LHCN-M2 (cell line): ENCODE measurements at places on chromosomes 1 and 21.

DNA sequence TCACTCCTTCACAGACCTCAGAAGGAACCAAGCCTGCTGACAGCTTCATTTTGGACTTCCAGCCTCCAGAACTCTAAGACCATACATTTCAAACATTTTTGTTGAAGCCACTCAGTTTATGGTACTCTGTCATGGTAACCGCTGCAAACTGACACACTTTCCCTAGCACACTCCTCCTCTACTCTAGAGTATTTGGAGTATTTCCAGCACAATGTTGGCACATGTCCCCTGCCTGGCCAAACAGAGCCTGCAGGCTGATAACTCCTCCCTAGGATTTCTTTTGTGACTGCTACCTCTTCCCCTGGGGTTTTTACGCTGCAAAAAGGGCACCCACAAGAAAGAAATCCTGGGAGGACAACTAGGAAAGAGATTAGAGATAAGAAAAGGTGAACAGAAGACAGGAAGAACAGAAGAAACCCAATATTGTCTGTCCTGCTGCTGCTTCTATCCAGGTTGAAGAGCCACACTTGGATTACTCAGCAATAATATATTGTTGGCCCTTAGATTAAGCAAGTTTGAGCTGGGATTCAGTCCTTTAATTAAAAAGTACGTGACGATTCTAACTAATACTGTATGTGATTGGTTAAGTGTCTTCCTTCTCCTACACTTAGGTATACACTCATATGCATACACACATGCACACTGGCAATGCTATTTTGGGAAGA lies 844.1 kb downstream of the LTN1 start:
- no peak for DNase-seq

DNA sequence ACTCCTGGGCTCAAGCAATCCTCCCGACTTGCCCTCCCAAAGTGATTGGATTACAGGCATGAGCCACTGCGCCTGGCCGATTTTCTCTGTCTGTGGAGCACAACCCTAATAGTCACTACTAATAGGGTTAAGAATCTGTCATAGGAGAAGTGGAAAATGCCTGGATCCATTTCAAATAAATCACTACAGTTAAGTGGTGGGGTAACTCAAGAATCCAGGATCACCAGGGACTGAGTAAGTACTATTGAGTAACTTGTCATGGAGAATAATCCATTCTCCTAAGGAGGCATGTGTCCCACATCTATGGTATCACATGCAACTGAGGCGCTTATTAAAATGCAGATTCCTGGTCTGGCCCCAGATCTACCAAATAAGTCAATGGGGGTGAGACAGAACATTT lies 53.2 kb downstream of the OPTC start:
- DNase-seq: no peak

GRCh38 chr1:206725109-206725963 lies 40.6 kb downstream of the MAPKAPK2 start:
- peak; percentile 37 for DNase-seq

DNA sequence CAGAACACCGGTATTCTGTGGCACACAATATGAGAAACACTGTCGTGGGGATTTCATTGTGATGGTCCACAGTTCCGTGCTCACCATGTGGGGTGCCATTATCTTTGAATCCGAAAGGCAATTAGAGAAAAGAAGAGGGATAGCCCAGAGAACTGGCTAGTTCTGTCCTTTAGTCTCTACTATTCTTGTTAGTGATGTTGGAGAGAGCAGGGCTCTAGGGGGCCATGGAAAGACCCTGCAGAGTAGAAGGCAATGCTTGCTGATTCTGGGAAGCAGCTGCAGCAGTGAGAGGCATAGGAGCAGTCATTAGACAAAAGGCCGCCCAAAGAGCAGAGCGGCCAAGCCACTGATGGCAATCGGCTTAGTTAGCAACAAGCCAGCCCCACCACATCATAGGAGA lies 146.3 kb downstream of the TSEN15 start:
- no peak for DNase-seq

- DNase-seq: no peak
These were observed 32.2 kb downstream of the AIDA start for GRCh38 chr1:222680080-222680479.

DNA sequence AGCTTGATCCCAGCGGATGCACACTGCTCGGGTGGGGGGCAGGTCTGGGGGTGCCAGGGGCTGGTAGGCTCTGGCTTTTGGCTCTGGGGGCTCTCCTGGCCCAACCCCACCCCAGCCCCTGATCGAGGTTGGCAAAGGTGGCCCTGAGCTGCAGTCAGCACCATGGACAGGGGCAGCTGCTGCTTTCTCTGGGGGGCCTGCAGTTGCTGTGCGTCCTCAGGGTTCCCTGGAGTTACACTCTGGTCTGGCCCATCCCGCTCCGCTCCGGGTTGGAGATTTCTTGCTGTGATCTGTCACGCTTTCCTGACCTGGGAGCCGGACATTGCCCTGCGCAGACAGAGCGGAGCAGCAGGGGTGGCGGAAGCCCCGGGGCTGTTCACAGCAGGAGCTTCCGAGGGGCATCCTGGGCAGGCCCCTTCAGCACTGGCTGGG lies 8.0 kb upstream of the PLCH2 start:
- no peak for DNase-seq
